ENCODE measurements at places on chromosomes 2 and 18. TPM values are rescaled to one million over a fixed set of nuclear protein-coding genes. Genes with fewer than 3 reads are reported as not detected.

GRCh38 chr18:36405611-36406010 lies 108.1 kb downstream of the FHOD3 start:
- H3K4me3 ChIP-seq = no peak overlapping the region
- H3K36me3 ChIP-seq = no peaks in the 10 kb centered on the region
- no peak for DNase-seq
- H3K4me1 ChIP-seq = no peaks in the 10 kb centered on the region
- no peaks in the 10 kb centered on the region for H3K27me3 ChIP-seq
- H3K27ac ChIP-seq = no peak overlapping the region

DNA sequence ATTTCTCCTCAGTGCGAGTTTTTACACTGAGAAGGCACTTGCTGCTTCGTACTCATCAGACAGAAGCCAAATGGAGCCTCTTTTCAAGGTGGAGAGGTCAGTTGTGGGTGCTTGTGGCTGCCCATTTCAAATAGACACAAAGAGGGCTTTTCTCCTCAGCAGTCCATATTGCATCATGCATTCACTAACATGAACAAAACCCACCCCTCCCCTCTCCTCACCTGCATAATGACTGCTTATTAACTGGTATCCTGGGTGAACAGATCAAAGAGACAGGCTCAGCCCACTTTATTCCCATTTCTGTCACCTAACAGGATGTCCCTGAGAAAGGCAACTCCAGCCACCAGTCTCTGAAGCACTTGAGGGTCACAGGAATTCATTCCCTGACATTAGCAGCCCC lies 28.9 kb downstream of the KLF7 start:
- peak overlapping the region; percentile 92 for H3K27ac ChIP-seq
- peaks cover 95% of the 10 kb centered on the region for H3K4me1 ChIP-seq
- no peaks in the 10 kb centered on the region for H3K27me3 ChIP-seq
- DNase-seq = no peak
- H3K4me3 ChIP-seq = no peak overlapping the region

DNA sequence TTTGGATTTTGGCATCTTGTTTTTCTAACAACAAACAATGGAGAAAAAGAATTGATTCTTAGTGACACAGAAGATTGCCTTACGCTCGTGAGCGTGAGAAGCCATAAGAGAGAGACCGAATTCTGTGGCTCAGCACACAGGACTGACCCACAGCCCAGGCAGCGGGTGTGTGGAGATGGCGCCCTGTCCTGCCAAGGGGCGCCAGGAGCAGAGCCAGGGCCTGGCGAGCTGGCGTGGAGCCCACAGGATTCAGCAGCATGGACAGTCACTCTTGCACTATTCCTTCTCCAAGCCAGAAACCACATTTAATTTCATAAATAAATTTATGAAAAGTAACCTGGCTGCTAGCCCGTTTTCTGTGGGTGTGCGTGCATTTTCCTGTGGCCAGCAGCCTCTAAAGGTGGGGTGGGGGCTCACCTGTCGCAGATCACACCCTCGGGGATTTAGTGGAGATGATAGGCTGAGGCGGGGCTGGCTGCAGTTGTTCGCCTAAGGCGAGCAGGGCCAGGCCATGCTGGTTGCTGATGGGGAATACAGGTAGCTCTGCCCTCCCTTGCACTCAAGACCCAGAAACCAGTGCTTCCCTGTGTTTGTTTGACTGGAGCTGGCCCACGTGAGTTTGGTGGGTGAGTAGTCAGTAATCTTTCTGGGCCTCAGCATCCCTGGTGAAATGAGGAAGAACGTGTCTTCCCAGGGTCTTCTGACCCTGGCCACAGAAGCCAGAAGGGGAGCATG lies 46.2 kb downstream of the FAM168B start:
- no peak for DNase-seq
- no peak overlapping the region for H3K4me3 ChIP-seq
- no peaks in the 10 kb centered on the region for H3K27me3 ChIP-seq
- no peak overlapping the region for H3K27ac ChIP-seq
- no peaks in the 10 kb centered on the region for H3K4me1 ChIP-seq

DNA sequence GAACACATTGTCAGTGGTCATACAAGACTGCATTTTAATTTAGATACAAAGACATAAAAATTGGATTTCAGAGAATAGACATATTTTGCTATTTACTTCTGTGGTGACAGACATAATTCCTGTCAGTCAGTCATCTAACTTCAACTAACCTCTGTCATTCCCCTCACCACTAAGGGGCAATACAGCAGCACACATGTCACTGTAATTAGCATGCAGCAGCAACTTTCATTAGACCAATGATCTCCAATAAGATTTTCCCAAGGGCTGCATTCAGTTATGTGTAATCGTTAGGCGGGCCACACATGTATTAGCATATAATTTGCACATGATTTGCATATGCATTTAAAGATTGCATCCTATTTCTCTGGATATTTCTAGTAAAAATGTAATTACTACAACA lies 624.5 kb downstream of the NR4A2 start:
- H3K4me1 ChIP-seq = no peaks in the 10 kb centered on the region
- no peaks in the 10 kb centered on the region for H3K36me3 ChIP-seq
- no peak overlapping the region for H3K4me3 ChIP-seq
- H3K27me3 ChIP-seq = no peaks in the 10 kb centered on the region
- no peak for DNase-seq
- no peak overlapping the region for H3K27ac ChIP-seq

DNA sequence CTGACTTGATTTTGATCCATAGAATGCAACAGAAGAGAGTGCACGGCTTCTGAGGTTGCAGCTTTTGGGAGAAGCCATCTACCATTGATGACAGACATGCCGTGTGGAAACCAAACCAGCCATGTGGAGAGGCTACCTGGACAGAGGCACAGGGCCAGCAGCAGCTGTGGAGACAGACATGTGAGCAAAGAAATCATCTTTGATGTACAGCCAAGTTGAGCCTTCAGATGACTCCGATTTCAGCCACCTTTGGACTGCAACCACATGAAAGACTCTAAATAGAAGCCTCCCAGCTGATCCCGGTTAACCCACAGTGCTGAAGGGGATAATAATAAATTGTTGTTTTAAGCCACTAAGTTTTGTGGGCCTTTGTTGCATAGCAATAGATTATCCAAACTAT lies 54.2 kb downstream of the TSN start:
- no peak overlapping the region for H3K27ac ChIP-seq
- H3K27me3 ChIP-seq = no peaks in the 10 kb centered on the region
- no peaks in the 10 kb centered on the region for H3K36me3 ChIP-seq
- no peak for DNase-seq
- H3K4me1 ChIP-seq = no peaks in the 10 kb centered on the region

- no peaks in the 10 kb centered on the region for H3K27me3 ChIP-seq
- DNase-seq = no peak
- no peak overlapping the region for H3K27ac ChIP-seq
- H3K4me1 ChIP-seq = no peaks in the 10 kb centered on the region
- H3K36me3 ChIP-seq = no peaks in the 10 kb centered on the region
Measured at GRCh38 chr18:67597759-67598158, 81.2 kb upstream of the DSEL start.

DNA sequence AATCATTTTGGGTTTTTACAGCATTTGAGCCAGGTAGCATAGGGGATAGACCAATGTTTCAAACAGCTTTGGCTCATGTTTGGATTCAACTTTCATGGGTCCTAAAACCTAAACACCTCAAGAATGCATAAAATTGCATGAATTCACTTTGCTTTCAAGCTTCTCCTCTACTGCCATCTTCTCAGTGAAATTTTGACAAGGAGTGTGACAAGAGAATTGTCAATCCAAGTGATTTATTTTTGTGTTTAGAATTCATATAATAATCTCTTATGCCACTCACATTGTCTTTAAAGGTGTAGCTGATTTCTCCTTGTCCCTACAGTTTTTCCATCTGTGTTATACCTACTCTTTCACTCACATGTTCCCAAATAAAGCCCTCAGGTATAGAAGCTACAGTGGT lies 264.8 kb upstream of the RND3 start:
- no peaks in the 10 kb centered on the region for H3K4me1 ChIP-seq
- DNase-seq = no peak
- no peaks in the 10 kb centered on the region for H3K36me3 ChIP-seq
- no peaks in the 10 kb centered on the region for H3K27me3 ChIP-seq

PASK gene
- 4.4 TPM for total RNA-seq

PIEZO2 gene
- 27.7 TPM for total RNA-seq

DNA sequence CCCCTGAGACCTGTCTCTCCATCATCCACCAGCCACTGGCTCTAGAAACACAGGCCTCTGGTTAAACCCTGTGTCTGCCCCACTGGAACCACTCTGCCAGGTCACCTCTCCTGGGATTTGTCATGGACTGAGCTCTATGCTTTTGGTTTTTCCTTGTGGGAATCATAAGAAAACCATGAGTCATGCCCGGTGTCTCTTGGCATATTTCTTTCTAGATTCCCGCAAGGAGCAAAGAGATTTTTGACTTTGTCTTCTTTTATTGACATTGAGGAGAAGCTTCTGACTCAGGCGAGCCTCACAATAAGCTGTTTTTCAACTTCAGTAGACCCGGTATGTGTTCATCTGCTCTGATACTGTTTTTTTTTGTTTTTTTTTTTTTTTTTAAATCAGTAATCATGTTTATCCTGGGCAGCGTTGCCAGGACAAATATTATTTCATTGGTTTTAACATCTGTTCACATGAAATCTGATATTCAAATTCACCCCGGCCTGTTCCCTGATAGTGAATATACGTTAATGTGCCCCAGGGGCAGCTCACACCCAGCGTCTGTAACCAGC lies 207.1 kb downstream of the ACKR3 start:
- no peaks in the 10 kb centered on the region for H3K36me3 ChIP-seq
- H3K4me1 ChIP-seq = no peaks in the 10 kb centered on the region
- peak; percentile 46 for DNase-seq
- H3K27ac ChIP-seq = peak overlapping the region; percentile 57

GRCh38 chr2:40434731-40435271 lies 17.1 kb downstream of the SLC8A1 start:
- H3K4me3 ChIP-seq = no peak overlapping the region
- H3K27me3 ChIP-seq = no peaks in the 10 kb centered on the region
- H3K36me3 ChIP-seq = no peaks in the 10 kb centered on the region
- no peak overlapping the region for H3K27ac ChIP-seq
- H3K4me1 ChIP-seq = no peaks in the 10 kb centered on the region

DNA sequence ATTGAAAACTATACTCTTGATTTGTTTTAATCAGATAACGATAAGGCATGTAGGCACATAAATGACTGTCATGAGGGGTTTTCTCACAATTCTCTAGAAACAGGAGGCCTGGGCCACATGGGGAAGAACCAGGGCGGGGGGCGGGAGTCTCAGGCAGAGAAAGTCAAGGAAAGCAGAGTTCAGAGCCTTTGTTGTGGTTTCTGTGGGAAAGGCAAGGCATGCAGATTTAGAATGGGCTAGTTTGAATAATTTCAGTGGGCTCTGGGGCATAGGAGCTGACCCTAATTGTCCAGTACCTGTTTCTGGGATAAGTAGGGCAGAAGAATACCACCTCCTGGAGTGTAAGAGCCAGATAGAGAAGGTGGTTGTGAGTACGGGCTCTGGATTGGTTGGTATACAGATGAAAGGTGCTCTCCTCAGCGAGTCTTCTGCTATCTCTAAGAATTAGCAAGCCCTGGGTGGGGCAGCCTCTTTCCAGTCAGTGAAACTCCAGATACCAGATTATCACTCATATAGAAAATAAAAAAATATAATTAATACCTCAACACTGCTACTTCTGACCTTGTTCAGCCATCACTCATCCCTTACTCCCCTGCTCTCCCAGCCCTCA lies 41.5 kb upstream of the CYRIA start:
- H3K27ac ChIP-seq = no peak overlapping the region
- H3K36me3 ChIP-seq = no peaks in the 10 kb centered on the region
- H3K27me3 ChIP-seq = no peaks in the 10 kb centered on the region
- H3K4me3 ChIP-seq = no peak overlapping the region
- no peaks in the 10 kb centered on the region for H3K4me1 ChIP-seq
- DNase-seq = no peak

DNA sequence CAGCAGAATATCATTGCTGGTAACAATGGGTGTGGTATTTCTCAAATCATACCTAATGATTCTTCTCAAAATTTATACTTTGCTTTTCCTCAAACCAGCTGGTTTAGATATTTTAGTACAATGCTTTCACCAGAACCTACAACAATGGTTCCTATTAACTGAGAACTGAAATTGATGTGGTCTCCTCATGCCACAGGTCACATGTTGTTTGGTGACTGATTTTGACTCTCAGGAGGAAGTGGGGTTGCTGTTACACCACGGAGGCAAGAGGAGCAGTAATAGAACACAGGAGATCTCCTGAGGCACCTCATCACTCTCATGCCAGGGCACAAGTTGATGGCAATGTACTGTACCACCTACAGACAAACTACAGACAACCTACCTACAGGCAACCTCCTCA lies 3.0 kb upstream of the CEP68 start:
- H3K4me1 ChIP-seq = peaks cover 21% of the 10 kb centered on the region
- H3K36me3 ChIP-seq = no peaks in the 10 kb centered on the region
- DNase-seq = no peak

DNA sequence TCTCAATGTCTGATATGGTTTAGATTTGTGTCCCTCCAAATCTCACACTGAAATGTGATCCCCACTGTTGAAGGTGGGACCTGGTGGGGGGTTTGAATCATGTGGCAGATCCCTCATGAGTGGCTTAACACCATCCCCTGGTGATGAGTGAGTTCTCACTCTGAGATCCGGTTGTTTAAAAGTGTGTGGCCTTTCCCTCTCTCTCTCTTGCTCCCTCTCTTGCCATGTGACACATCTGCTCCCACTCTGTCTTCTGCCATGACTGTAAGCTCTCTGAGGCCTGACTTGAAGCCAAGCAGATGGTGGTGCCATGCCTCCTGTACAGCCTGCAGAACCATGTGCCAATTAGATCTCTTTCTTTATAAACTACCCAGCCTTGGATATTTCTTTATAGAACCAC lies 108.8 kb downstream of the RBMS1 start:
- H3K27ac ChIP-seq = no peak overlapping the region
- DNase-seq = no peak
- H3K4me3 ChIP-seq = no peak overlapping the region
- no peaks in the 10 kb centered on the region for H3K36me3 ChIP-seq

RUFY4 gene
- total RNA-seq = not detected

RAPH1 gene
- 60.0 TPM for total RNA-seq

- H3K27me3 ChIP-seq = no peaks in the 10 kb centered on the region
- peak; percentile 37 for DNase-seq
- H3K4me1 ChIP-seq = peaks cover 15% of the 10 kb centered on the region
- peak within 1 kb of the TSS; percentile 99 for H3K27ac ChIP-seq
Measured at GRCh38 chr18:12307701-12308385, at the start of gene TUBB6. Gene TUBB6 (plus strand): TSS chr18:12308241. CDS start chr18:12308293, 52 bp downstream.

- no peaks in the 10 kb centered on the region for H3K36me3 ChIP-seq
- H3K4me1 ChIP-seq = peaks cover 25% of the 10 kb centered on the region
- no peaks in the 10 kb centered on the region for H3K27me3 ChIP-seq
- no peak overlapping the region for H3K4me3 ChIP-seq
- H3K27ac ChIP-seq = no peak overlapping the region
Measured at GRCh38 chr2:240137596-240138253, 1.6 kb upstream of the COPS9 start.

GRCh38 chr2:126238251-126238650 lies 417.7 kb upstream of the GYPC start:
- H3K4me3 ChIP-seq = no peak overlapping the region
- no peaks in the 10 kb centered on the region for H3K36me3 ChIP-seq
- no peaks in the 10 kb centered on the region for H3K4me1 ChIP-seq
- no peaks in the 10 kb centered on the region for H3K27me3 ChIP-seq
- H3K27ac ChIP-seq = no peak overlapping the region

DNA sequence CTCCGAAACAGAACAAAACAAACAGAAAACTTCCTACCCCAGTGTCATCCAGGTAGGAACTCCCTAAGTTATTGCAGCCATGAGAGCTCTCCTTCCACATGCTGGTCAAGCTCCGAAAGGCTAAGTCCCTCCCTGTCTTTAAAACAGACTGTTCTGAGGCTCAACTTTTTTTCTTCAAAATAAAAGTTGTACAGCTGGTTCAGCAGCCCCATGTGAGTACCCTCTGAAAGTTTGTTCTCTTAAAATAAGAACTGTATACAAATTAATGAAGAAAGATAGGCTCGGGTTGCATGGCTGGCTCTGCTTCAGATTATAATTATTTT lies at the start of gene PDE1A:
Gene PDE1A (minus strand): TSS at position 119 of the 323 bp plus-strand sequence.
- H3K4me3 ChIP-seq = peak within 1 kb of the TSS; percentile 27
- DNase-seq = no peak
- H3K4me1 ChIP-seq = no peaks in the 10 kb centered on the region
- H3K27ac ChIP-seq = peak within 1 kb of the TSS; percentile 77
- H3K36me3 ChIP-seq = no peaks in the 10 kb centered on the region
